ENCODE measurements at places on chromosomes 4 and X. TPM values are rescaled to one million over a fixed set of nuclear protein-coding genes. Genes with fewer than 3 reads are reported as not detected.

GRCh38 chr4:10020871-10021652 lies at the start of gene SLC2A9:
SLC2A9 (minus strand) TSS chr4:10021497; CDS start chr4:10021429, 68 bp downstream.
- no peak for DNase-seq

DNA sequence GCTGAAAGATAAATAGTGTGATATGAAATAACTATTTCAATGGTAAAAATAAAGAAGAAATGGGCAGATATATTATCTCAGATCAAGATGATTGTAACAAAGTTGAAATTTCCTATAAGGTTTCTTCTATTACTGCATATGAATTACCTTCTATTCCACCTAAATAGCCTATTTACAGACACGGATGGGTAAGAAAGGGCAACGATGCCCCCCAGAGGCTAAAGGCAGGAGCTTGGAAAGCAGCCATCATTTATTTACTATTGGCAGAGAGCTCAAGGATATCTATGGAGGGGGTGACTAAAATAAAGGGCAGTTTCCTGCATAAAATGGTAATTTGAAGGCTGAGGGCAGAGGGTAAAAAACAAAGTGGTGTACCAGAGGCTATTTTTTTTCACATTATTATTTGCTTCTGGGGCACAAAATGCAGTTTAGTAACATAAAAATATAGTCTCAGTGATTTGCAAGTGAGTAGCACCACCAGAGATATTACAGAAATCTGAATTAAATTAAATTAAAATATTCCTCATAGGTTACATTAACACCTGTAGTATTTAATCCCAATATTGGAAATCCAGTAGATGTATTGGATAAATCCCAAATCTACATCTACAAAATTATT lies 123.1 kb downstream of the BTC start:
- peak; percentile 71 for DNase-seq

GRCh38 chr4:160284516-160284915 lies 1181.6 kb downstream of the RAPGEF2 start:
- no peak for DNase-seq

DNA sequence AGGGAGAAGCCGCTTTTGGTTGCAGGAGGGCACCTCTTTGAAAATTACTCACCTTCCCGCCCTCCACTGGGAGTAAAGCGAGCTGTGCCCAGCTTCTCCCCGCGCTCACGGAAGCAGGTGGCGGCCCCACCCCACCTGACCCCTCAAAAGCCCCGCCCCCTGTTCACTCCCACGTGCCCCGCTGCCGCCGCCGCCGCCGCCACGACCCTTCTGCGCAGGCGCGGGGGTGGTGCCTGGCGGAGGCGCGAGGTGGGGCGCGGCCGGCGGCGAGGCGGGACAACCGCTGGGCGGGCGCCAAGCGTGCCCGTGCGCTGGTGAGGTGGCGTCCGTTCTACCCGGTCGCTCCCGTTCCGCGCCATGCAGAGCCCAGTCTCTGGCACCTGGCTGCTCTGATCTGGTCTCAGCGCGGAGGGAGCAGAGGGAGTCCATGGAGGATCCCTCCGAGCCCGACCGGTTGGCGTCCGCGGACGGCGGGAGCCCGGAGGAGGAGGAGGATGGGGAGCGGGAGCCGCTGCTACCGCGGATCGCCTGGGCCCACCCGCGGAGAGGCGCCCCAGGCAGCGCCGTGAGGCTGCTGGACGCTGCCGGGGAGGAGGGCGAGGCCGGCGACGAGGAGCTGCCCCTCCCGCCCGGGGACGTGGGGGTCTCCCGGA lies at the start of gene PI4K2B:
TSS of gene PI4K2B (plus strand) at position 297 of the 653 bp plus-strand sequence. CDS start at position 428, 131 bp downstream.
- peak; percentile 83 for DNase-seq

- no peak for DNase-seq
Measured at GRCh38 chrX:72100824-72101351, 30.8 kb downstream of the RTL5 start.

DNA sequence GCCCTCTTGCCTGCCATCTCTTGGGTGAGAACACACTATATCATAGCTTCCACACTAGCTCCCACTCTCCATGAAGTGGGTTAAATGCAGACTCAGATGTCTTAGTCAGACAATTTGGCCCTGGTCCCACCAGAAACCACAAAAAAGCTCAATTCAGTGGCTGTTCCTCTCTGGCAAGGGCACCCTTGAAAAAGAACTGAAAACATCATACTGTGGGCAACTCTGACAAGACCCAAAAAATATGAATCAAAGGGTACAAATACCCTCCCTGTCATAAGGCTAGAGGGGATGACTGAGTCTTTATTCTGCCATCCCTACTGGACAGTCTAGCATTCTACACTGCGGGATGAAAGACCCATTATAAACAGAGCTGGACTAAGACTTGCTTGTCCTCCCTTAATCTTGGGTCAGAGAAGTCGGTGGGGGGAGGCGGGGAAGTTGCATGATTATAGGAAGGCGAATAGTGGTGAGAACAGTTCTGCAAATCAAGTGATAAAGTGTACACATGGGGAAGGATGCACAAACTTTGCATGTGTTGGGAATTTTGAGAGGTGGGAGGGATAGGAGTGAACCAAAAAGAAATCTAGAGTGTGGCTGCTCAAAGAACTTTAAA lies 172.1 kb downstream of the OPHN1 start:
- DNase-seq: peak; percentile 3

- DNase-seq: no peak
Measured at GRCh38 chr4:68372588-68372987, 22.7 kb upstream of the YTHDC1 start.

DNA sequence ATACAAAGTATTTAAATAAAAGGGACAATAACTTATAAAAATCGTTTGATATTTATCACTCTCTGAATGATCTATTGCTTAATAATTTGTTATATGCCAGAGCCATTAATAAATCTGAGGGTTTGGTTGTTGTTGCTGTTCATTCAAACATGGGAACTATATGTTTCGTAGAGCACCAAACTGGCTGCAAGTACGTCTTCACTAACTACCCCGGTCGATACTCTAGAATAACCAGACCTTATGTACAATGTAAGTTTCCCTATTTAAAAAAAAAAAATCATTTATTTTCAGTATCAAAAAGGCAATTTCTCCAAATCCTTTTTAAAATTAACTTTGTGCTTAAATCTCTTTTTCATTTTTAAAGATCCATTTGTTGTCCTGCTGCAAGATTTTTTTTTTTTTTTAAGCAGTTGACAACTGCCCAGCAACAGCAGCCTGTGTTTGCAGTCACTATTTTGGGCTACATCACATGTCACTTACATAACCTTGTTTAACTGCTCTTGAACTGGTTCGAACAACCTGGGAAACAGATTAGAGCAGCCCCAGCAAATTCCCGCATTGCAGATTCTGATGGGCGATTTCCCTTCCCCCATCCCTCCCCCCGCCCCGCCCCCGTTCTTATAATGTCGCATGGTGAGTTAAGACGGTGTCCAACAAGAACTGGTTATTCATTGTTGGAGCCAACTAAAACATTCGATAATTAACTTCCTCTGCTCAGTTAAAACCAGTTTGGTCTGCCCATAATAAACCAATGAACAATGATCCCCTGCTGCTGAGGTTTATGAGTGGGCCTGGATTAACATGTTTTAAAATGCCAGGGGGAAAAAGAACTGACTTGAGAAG lies 238.9 kb downstream of the NR3C2 start:
- DNase-seq: no peak

DNA sequence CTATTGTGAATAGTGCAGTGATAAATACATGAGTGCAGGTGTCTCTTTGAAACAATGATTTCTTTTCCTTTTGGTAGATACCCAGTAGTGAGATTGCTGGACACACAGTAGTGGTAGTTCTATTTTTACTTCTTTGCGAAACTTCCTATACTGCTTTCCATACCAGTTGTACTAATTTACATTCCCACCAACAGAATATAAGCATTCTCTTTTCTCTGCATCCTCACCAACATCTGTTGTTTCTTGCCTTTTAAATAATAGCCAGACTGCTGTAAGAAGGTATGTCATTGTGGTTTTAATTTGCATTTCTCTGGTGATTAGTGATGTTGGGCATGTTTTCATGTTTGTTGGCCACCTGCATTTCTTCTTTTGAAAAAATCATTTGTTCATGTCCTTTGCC lies 105.9 kb downstream of the COL4A6 start:
- DNase-seq: no peak

GRCh38 chr4:38176165-38176564 lies 216.0 kb downstream of the PTTG2 start:
- no peak for DNase-seq

- DNase-seq: peak; percentile 93
Measured at GRCh38 chr4:170259631-170260153, 169.9 kb upstream of the AADAT start.

GRCh38 chr4:108361886-108362285 lies 193.2 kb upstream of the LEF1 start:
- no peak for DNase-seq

DNA sequence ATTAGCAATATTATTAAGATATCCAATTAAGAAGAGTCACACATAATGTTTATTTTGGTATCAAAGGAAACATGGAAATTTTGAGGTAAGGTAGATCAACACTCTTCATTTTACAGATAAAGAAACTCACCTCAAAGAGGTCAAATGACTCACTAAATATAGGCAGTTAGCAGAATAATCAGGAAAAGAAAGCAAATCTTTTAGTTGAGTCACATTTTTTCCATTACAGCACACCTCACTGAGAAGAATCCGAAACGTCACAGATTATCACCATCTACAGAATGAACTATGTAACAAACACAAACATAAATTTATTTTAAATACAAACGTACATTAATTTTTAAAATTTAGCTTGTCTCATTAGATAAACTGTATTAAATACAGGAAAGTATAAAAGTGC lies 70.1 kb downstream of the TMEM47 start:
- no peak for DNase-seq

GRCh38 chrX:1242891-1243402 lies 25.7 kb upstream of the CSF2RA start:
- DNase-seq: peak; percentile 50

DNA sequence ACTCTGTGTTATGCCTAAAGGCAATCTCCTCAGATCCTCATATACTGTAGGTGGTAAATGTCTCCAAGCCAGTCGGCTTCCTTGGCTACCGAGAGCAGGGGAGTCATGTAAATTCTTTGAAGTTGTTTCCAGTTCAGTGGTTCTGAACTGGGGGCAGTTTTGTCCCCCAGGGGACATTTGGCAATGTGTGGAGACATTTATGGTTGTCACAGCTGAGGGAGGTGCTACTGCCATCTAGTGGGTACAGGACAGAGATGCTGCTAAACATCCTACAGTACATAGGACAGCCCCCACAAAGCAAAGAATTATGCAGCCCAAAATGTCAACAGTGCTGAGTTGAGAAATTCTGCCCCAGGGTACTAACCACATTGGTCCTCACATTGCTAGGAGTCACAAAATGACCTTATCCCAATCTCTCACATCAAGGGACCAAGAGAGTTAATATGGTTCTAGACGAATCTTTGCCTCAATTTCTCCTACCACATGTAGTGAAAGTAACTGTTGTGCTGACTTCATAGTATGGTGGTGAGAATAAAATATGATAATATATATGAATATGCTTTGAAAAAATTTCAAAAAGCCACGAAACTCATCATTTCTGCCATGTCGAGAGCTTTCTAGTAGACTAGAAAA lies 104.4 kb upstream of the ARHGAP24 start:
- DNase-seq: peak; percentile 53

DNA sequence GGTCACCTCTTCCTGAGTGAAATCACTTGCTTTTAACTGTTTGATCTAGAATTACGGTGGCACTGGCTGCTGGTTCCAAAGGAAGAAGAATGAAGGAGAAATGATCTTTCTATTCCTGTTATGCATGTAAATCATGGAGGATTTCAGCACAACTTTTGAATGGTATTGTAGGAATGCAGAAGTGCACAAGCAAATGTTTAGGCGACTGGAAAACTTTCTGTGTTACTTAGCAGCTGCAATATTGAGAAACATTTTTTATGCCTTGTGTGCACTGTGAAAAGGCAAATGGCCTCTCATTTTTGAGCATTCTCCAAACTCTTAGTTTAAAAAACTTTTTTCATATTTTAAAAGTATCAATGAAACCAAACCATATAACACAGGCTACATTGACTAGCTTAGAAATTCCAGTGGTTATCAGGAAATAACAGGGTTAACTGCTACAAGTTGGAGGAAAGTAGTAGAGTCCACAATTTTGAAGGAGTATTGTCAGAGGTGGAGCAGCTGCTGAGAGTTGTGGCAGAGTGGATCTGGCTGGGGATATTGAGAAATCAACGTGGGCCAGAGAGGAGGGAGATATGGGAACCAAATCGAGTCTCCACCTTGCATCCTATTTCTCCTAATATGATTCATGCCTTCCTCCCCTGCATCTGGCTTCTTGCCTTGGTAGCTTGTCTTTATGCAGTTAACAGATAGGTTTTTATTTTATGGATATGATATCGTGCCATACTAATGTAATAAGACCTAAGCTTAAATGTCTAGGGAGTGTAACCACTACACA lies 32.0 kb upstream of the FHL1 start:
- DNase-seq: no peak

GRCh38 chrX:72393836-72394517 lies 88.3 kb upstream of the CITED1 start:
- no peak for DNase-seq

DNA sequence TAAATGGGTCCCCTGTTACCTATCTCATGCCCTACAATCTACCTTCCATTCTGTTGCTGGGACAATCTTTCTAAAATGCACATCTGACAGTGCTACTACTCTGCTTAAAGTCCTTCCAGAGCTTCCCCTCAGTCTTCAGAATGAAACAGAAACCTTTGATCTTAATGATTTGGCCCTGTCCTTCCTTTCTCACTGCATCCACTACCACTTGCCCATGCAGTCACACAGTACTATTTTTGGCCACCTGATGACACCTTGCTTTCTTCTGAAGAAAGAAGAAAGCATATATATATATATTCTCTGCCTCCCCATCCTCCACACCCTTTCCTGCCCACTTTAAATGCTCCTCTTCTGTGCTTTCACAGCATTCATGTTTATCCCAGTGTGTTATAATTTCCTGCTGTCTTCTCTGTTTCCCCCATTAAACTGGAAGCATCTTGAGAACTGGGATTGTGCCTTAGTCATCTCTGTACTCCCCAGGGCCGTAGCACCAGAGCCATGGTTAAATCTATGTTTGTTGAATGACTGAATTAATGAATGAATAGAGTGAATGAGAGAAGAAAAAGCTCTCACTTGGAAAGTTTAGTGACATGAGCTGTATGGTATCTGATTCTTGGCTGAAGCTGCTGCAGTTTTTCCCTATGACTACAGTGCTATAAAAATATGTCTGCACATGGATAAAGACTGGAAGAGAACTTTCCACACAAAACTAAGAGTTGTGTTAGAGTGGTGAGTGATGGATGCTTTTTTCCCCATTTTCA lies 56.2 kb downstream of the RTL9 start:
- DNase-seq: no peak

The MGARP gene
- total RNA-seq: 0.72 TPM

The SGMS2 gene
- 51.1 TPM for total RNA-seq

The CYBB gene
- total RNA-seq: 0.02 TPM

The NIPAL1 gene
- total RNA-seq: 1.5 TPM

The PPP3CA gene
- 36.8 TPM for total RNA-seq

The DMRTC1B gene
- not detected for total RNA-seq

The ZNF674 gene
- 3.5 TPM for total RNA-seq

The PF4V1 gene
- not detected for total RNA-seq

The AREG gene
- total RNA-seq: not detected

The VEGFD gene
- 0.23 TPM for total RNA-seq

The CPZ gene
- total RNA-seq: 1.6 TPM

The C4orf50 gene
- 0.02 TPM for total RNA-seq

The PAGE2B gene
- total RNA-seq: not detected

The RADX gene
- 15.8 TPM for total RNA-seq
